Neural crest cell (in vitro differentiated cells): ENCODE measurements at places on chromosomes 12 and 14. TPM values are rescaled to one million over a fixed set of nuclear protein-coding genes. Genes with fewer than 3 reads are reported as not detected.

Gene SLC5A8
- not detected in 2 replicates for total RNA-seq

Gene MANSC4
- total RNA-seq: not detected in 2 replicates

Gene EFS
- total RNA-seq: 100 and 104 TPM in 2 replicates

- DNase-seq: no peak
- no peak overlapping the region for H3K4me3 ChIP-seq
- H3K36me3 ChIP-seq: no peaks in the 10 kb centered on the region
- H3K4me1 ChIP-seq: no peaks in the 10 kb centered on the region
- peaks cover 39% of the 10 kb centered on the region for H3K27me3 ChIP-seq
These were observed 13.5 kb upstream of the NRDE2 start for GRCh38 chr14:90345239-90345557.

- DNase-seq: no peak
- H3K27ac ChIP-seq: no peak overlapping the region
- H3K27me3 ChIP-seq: no peaks in the 10 kb centered on the region
- no peaks in the 10 kb centered on the region for H3K36me3 ChIP-seq
These were observed 2.8 kb upstream of the CLEC9A start for GRCh38 chr12:10027721-10028120.

GRCh38 chr14:54481695-54482094 lies 7.1 kb downstream of the GMFB start:
- H3K36me3 ChIP-seq: peaks cover 8% of the 10 kb centered on the region
- no peaks in the 10 kb centered on the region for H3K27me3 ChIP-seq
- no peak overlapping the region for H3K4me3 ChIP-seq
- peaks cover 22% of the 10 kb centered on the region for H3K4me1 ChIP-seq

GRCh38 chr14:42855085-42855484 lies 1248.4 kb downstream of the LRFN5 start:
- DNase-seq: no peak
- no peak overlapping the region for H3K27ac ChIP-seq
- H3K27me3 ChIP-seq: no peaks in the 10 kb centered on the region
- peaks cover 7% of the 10 kb centered on the region for H3K4me1 ChIP-seq

DNA sequence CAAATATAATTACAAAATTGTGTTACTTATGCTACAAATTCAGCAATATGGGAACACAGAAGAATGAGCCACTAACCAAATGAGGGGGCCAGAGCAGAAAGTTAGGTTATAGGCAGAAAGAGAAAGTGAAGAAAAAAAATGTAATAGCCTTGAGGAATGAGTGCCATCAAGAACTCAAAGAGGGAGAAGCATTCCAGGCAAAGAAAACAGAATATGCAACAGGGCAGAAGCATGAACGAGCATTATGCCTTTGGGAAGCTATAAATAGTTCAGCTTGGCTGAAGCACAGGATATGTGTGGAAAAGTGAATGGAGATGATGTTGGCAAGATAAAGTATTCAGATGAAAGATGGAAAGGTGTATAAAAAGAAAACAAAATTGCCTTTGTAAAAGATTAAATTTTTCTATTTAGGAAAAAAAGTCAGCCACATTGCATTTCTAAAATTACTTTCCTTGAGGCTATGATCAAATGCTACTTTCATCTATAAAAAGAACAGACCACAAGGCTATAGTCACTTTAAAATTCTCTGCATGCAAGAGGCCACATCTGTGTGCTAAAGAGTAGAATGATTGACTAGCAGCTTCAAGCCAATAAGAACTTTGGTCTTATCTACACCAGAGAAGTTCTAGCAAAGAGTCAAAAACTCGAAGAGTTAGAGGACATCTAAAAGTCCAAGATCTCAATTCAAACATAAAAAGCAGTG lies 193.6 kb upstream of the GARIN6 start:
- H3K4me3 ChIP-seq: no peak overlapping the region
- no peaks in the 10 kb centered on the region for H3K4me1 ChIP-seq
- no peaks in the 10 kb centered on the region for H3K27me3 ChIP-seq
- peaks cover 2% of the 10 kb centered on the region for H3K36me3 ChIP-seq

GRCh38 chr12:28799348-28799747 lies 349.7 kb upstream of the FAR2 start:
- DNase-seq: no peak
- H3K27me3 ChIP-seq: no peaks in the 10 kb centered on the region
- H3K4me1 ChIP-seq: peaks cover 10% of the 10 kb centered on the region
- peaks cover 5% of the 10 kb centered on the region for H3K36me3 ChIP-seq
- no peak overlapping the region for H3K4me3 ChIP-seq
- no peak overlapping the region for H3K27ac ChIP-seq

DNA sequence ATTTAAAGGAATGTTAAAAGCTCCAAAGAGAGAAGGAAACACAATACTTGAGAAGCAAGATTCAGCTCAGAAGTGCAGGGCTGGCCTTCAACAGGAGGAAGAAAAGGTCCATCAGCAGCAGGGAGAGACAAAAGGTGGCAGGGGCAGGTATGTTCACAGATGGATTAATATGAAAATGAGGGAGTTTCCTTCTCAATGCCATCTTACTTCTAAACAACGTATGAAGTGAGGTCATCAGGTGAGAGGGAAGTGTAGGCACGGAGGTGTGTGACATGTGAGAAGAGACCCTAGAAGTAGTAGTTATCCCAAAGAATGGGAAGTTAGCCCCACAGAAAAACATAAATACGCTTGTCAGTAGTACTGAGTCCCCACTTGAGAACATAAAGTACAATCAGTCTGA lies 122.5 kb downstream of the CCER1 start:
- DNase-seq: no peak
- H3K36me3 ChIP-seq: no peaks in the 10 kb centered on the region
- H3K27ac ChIP-seq: no peak overlapping the region
- H3K4me3 ChIP-seq: no peak overlapping the region

DNA sequence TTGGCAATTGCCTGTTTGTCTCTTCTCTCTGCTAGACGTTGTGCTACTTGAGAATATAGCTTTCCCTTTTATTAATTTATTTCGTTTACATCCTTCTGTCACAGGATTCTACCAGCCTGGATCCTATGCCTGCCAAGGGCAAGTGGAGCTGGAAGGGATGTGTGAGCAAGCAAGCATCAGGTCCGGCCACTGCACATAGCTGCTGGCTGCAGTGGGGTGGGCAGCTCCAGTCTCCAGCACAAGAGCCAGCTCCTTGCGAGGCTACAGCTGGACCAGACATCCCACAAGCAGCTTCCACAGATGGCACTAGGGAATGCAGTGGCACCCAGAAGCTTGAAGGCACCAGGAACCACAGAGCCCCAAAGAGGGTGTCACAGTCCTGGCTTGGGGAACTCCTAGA lies 225.0 kb downstream of the KCNC2 start:
- H3K4me3 ChIP-seq: no peak overlapping the region
- no peak for DNase-seq
- no peak overlapping the region for H3K27ac ChIP-seq
- no peaks in the 10 kb centered on the region for H3K27me3 ChIP-seq
- no peaks in the 10 kb centered on the region for H3K36me3 ChIP-seq
- peaks cover 11% of the 10 kb centered on the region for H3K4me1 ChIP-seq
